Mesothelial cell of epicardium (in vitro differentiated cells): ENCODE measurements at places on chromosomes 3 and 15.
A peak's percentile ranks its signal among the peaks of the same experiment; 100 is the strongest.

DNA sequence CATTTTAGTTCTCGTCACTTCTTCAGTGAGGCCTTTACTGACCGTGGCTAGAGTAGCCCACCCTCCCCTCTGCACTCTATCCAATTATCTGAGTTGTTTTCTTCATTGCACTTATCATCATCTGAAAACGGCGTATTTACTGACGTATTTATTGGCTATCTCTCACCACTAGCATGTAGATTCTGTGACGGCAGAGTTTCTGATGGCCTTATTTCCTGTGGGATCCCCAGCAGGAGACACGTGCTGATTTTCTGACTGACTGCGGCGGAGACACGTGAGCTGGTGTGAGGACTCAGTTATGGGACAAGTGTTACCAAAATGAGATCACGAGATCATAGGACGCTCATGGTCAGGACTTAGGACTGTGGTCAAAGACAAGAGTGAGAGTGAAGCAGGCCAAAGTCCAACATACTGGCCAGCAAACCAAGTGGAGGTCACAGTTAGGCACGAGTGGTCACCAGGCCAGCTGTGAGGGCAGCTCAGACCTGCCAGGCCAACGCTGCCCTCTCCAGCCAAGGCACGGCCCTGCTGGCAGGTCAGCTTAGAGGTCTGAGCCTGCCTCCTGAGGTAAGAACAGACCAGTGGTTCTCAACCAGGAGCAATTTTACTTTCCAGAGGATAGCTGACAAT lies 50.6 kb upstream of the BNIP2 start:
- no peak for DNase-seq

GRCh38 chr3:177349384-177349783 lies 152.1 kb upstream of the TBL1XR1 start:
- DNase-seq, result no peak

DNA sequence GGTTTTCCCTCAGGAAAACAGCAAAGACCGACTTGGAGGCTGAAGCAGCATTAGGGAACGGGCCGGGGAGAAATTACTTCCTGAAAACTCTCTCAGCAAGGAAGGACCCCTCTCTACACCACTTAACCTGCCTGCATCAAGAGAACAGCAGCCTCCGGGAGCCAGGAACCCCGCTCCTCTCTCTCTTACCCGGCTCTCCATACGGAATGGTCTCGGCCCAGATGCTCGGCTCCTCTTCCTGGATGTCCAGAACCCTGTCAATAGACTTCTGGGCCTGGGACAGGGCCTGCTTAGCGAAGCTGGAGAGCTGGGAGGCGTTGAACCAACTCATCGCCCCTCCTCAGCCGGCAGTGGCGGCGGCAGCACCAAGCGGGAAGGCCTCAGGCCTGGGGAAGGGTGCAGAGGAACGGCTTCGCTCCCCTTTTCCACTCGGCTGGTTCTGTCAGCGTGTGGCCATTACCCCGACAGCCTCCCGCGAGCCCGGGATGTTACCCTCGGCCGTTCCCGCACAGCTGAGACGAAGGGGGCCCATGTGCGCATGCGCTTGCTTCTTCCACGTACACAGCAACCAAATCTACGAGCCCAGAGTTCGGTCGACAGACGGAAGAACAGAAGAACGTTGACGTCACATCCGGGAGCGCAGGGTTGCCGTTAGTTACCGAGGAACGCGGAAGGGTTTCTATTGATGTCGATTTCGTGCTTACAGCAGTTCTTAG lies at the start of gene TMF1:
Gene TMF1 (minus strand): TSS at position 578 of the 716 bp plus-strand sequence. CDS start 247 bp downstream, at position 331.
- peak; percentile 98 for DNase-seq

DNA sequence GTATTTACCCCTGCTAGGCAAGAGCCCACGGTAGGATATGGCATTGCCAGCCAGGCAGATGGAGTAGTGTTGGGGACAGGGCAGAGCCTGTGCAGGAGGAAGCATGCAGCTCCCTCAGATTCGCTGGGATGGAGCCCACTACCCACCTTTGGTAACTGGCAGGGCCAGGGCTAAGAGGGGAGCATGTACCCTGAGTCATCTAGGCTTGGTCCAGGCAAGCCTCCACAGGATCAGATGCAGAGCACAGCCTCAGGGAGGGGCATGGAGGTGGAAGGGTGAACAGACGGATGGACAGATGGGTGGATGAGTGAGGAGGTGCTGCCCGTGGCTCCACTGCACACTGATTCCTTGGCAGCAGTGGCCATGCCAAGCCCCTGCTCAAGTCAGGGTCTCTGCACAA lies 33.0 kb downstream of the IL20RB start:
- no peak for DNase-seq

DNA sequence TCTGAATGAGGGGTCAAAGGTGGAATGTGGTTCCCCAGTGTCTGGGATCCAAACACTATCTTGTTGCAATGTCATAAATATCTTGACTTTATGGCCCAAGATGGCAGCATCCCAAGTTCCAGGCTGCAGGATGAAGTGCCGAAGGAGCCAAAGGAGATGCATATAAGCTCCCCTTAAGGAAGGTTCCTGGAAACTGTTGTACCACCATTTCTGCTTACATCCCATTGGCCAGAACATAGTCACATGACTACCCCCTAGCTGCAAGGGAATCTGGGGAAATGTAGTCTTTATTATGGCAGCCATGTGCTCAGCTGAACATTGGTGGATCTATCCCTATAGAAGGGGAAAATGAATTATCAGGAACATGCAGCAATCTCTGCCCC lies 54.3 kb downstream of the BDH1 start:
- DNase-seq, result no peak

GRCh38 chr3:141955175-141955574 lies 78.7 kb downstream of the ATP1B3 start:
- no peak for DNase-seq

DNA sequence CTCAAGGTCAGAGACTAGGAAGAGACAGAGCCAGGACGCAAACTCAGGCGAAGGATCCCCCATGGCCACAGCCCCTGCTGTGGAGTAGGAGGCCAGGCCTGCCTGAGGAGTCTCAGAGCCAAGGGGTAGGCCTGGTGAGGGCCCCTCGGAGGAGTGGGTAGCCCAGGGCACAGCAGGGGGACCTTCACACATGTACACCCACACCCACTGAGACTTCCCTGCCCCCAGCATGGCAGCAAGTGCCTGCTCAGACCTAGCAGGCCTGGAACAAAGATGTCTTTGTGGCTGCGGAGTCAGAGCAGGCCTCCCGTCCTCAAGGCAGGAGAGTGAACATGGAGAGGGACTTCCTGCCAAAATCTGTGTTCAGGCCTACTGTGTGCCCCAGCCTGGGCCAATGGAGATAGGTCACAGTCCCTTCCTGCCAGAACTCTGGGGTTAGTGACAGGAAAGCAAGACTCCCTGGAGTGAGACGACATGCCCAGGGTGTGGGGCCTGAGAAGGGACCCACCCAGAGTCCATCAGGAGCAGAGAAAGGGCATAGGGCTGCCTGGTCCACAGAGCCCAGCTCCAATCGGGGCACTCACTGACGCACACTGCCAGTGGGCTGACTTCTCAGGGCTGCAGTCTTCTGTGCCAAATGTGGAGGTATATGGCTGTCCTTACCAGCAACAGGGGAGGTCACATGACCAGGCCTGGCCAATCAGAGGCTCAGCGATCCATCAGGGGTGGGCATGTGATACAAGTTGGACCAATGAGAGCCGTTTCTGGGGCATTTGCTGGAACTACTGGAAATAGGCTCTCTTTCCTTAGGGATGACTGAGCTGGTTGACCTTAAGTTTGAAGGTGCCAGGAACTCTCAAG lies 2.3 kb downstream of the GRIP2 start:
- no peak for DNase-seq

- DNase-seq, result no peak
These were observed 30.8 kb upstream of the EOMES start for GRCh38 chr3:27752926-27753325.

- no peak for DNase-seq
These were observed 61.0 kb upstream of the CSTA start for GRCh38 chr3:122263974-122264588.

GRCh38 chr3:151276038-151276686 lies 2.2 kb downstream of the P2RY14 start:
- no peak for DNase-seq

GRCh38 chr3:20022954-20023622 lies 11.0 kb upstream of the PP2D1 start:
- DNase-seq, result no peak

DNA sequence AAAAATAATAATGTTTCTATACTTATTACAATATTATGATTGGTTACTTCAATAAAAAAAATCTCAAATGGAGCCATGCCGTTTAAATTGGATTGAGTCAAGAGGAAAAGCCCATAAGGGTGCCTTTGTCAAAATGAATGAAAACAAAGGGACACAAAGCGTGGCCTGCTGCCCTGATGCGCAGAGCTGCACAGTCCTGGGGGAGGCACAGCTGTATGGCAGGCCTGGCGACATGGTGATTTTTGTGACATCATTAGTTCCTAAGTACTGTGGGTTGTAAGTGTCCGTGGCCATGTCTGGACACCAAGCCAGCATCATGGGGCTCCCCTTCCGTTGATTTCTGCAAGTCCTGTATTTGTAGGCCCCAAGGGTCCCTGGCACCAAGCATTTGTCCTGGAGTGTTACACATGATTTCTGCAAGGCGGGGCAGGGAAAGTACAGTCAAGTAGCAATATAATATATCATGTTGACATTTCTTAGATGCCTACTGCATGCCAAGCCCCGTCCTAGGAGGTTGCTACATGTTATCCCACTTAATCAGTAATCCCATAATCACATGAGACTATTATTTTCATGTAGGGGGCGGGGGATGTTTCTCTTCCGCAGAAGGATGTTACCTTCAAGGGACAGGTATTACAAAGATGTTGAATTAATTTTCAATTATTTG lies 59.7 kb downstream of the GHSR start:
- no peak for DNase-seq

- DNase-seq, result no peak
These were observed 35.2 kb downstream of the ETV5 start for GRCh38 chr3:186073641-186074040.

GRCh38 chr3:87161013-87161412 lies 66.1 kb upstream of the CHMP2B start:
- DNase-seq, result no peak

DNA sequence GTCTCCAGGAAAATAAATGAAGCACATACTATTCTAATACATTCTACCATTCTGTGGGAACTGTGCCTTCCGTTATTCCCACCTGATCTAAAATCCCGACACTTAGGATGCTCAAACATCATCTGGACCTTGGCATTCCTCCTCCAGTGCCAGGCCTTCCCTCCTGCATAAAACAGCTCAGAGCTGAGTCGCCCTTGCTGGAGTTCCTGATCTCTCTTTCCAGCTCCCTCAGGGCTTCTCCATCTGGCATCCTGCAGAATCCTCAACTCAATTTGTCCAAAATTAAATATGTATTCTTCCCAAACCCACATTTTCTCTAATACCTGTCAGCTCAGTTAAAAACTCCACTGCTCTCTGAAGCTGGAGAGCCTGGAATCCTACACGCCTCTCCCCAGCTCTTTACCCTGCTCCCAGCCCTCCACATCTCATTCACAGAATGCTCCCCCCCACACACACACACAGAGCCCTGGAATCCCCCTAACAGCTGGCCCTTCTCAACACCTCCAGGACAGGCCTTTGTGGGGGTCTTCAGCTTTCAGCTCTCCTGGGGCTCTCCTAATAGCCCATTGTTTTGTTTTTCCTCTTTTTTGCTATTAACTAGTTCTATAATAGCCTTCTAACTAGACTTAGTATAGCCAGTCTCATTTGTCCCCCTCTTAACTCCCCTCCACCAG lies 78.5 kb downstream of the HMG20A start:
- DNase-seq, result no peak

DNA sequence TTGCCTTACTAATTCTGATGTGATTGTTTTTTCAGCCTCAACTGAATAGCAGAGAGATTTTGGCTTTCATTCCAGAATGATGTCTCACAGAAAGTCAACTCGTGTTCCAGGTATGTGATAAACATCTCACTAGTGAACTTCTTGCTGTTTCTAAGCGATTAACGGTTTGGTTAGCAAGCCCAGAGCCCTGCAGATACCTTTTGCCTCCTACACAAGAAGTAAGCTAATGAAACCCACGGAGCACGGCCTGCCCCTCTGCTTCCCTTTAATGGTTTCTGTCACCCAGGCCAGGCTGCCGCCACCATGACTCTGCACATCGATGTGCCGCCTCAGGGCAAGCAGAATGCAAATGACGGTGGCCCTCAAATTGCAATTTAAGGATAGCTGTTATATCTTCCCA lies 155.9 kb upstream of the ICE2 start:
- DNase-seq, result no peak

GRCh38 chr15:77568973-77569728 lies 63.6 kb downstream of the LINGO1 start:
- no peak for DNase-seq

- DNase-seq, result no peak
These were observed 8.1 kb upstream of the SCG3 start for GRCh38 chr15:51672913-51673857.

DNA sequence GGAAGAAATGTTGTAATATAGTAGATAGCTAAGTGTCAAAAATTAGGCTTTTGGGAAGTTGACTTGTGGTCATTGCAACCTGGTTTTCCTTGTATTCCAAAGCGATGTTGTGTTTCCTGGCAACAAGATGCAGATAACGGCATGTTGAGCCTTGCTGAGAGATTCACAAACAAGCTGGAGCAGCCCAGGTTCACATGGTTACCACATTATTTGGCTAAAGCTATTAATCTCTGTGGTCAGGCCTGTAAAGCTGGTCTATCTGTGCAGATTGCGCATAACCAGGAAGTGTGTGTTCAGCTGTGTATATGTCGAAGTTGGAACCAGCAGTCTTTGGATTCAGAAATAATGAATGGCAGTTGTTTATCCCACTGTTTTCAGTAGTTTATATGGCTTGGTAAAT lies 6.6 kb downstream of the TIPARP start:
- DNase-seq, result peak; percentile 45

- no peak for DNase-seq
These were observed 71.9 kb downstream of the ALDH1A2 start for GRCh38 chr15:57993409-57994145.

DNA sequence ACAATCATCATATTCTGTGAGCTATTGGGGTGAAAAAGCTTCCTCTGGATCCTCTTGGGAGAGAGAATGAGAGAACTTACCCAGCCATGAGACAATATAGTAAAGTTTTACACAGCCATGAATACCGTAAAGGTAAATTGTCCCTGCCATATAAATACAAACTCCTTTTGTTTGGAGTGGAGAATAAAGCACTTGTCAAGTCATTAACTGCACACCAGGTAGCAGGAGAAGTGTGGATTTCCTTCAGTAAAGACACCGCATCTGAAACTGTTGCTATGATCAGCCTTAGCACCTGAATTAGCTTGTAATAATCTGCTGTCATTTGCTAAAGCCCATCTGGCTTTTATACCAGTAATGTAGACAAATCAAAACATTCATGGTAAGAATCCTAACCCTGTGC lies 336.6 kb upstream of the SLCO3A1 start:
- DNase-seq, result no peak

- no peak for DNase-seq
These were observed 72.8 kb downstream of the SMAD3 start for GRCh38 chr15:67137951-67138848.

GRCh38 chr3:32208447-32208846 lies 30.0 kb upstream of the CMTM8 start:
- no peak for DNase-seq

GRCh38 chr15:29668120-29668602 lies 154.1 kb downstream of the TJP1 start:
- no peak for DNase-seq

- no peak for DNase-seq
These were observed 369.4 kb upstream of the SLCO3A1 start for GRCh38 chr15:91484141-91484540.
